Prostate gland (tissue), 2 donors: ENCODE measurements at places on chromosomes 11 and 22. TPM values are rescaled to one million over a fixed set of nuclear protein-coding genes. Genes with fewer than 3 reads are reported as not detected.

GRCh38 chr11:133808393-133809140, 36.7 kb downstream of the SPATA19 start:
- no peaks in the 10 kb centered on the region for H3K4me1 ChIP-seq
- H3K27me3 ChIP-seq: peaks cover 4% of the 10 kb centered on the region
- DNase-seq: no peak
- H3K4me3 ChIP-seq: no peak overlapping the region
- no peaks in the 10 kb centered on the region for H3K36me3 ChIP-seq
- H3K27ac ChIP-seq: no peak overlapping the region

DNA sequence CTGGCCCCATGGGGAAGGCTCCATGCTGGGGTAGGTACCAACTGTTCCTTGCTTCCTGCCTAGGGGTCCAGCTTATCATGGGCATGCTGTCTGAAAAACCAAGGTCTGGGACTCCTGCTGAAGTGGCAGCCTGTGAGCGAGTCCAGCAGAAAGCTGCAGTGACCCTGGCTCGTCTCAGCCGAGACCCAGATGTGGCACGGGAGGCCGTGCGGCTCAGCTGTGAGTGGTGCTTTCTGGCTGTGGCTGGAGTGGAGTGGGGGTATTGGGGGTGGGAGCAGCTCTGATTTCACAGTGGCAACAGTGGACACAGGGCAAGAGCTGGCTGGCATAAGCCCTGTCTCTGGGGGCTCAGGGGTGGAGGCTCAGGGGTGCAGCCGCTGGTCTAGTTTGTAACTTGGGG, 124.1 kb downstream of the INSC start:
- no peak overlapping the region for H3K4me3 ChIP-seq
- DNase-seq: no peak
- H3K27me3 ChIP-seq: no peaks in the 10 kb centered on the region
- H3K36me3 ChIP-seq: no peaks in the 10 kb centered on the region
- H3K4me1 ChIP-seq: no peaks in the 10 kb centered on the region
- H3K27ac ChIP-seq: no peak overlapping the region

GRCh38 chr11:106463154-106463553, 385.7 kb downstream of the AASDHPPT start:
- H3K4me1 ChIP-seq: no peaks in the 10 kb centered on the region
- no peak overlapping the region for H3K27ac ChIP-seq
- H3K36me3 ChIP-seq: no peaks in the 10 kb centered on the region
- no peaks in the 10 kb centered on the region for H3K27me3 ChIP-seq
- DNase-seq: no peak

DNA sequence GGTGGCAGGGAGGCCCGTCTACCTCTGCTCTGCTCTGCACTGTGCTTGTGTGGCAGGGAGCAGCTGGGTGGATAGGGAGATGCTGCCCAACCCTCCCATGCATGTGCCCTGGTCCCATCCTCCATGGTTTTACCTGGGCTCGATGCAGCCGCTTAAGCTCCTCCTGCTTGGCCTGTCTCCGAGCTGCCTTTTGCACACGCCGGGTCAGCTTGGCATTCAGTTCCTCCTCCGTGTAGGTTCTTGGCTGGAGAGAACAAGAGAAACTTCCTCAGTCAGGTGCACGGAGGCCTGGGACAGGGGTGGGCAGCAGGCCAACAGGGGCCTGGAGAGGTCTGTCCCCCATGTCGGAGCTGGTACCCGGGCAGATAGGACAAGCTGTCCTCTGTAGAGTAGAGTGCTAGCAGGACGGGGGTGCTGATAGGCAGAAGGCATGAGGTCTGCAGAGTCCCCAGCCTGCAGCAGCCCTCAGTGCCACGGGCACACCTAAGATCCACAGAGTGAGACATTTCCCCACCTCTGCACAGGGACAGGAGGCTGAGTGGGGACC, 36.4 kb upstream of the BID start:
- H3K4me1 ChIP-seq: no peaks in the 10 kb centered on the region
- no peak for DNase-seq
- no peaks in the 10 kb centered on the region for H3K27me3 ChIP-seq
- no peak overlapping the region for H3K4me3 ChIP-seq
- peaks cover 6% of the 10 kb centered on the region for H3K36me3 ChIP-seq
- H3K27ac ChIP-seq: no peak overlapping the region

DNA sequence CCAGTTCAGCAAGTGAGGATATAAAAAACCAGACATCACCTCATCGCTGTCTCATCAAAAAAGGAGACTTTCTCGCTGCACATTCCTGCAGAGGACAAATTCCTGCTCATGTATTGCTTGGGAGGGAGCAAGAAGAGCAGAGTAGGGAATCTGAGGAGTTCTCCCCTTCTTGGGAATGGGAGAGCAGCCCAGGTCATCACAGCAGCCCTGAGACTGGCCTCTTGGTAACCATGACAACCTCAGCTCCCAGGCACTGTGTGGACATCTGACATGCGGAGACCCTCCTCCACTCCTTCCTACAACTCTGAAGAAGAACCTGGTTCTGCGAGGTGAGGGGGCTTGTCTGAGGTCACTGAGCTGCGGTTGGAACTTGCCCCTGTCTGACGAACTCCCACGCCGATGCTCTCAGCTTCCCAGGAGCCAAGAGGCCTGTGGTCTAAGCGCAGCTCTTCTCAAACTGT, 17.9 kb downstream of the RFPL1 start:
- no peak overlapping the region for H3K27ac ChIP-seq
- H3K4me1 ChIP-seq: peaks cover 5% of the 10 kb centered on the region

DNA sequence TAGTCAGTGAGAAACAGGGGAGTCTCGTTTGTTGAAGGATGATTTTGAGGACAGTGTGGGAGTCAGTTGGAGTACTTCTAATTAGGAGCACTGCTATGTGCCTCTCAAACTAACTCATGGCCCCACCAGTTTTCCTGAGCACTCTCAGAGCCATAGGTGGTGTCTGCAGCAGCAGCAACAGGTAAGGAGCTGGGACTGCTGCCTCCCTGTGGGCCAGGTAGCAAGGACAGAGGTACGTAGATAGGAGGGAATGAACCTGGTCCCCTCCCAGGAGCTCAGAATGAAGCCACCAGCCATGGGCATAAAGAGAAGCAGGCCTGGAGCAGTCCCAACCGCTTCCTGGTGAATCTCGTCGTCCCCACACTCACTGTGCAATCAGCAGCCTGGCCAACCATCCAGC, 183.4 kb downstream of the BUD13 start:
- no peaks in the 10 kb centered on the region for H3K27me3 ChIP-seq
- no peaks in the 10 kb centered on the region for H3K36me3 ChIP-seq
- H3K27ac ChIP-seq: no peak overlapping the region
- DNase-seq: no peak

DNA sequence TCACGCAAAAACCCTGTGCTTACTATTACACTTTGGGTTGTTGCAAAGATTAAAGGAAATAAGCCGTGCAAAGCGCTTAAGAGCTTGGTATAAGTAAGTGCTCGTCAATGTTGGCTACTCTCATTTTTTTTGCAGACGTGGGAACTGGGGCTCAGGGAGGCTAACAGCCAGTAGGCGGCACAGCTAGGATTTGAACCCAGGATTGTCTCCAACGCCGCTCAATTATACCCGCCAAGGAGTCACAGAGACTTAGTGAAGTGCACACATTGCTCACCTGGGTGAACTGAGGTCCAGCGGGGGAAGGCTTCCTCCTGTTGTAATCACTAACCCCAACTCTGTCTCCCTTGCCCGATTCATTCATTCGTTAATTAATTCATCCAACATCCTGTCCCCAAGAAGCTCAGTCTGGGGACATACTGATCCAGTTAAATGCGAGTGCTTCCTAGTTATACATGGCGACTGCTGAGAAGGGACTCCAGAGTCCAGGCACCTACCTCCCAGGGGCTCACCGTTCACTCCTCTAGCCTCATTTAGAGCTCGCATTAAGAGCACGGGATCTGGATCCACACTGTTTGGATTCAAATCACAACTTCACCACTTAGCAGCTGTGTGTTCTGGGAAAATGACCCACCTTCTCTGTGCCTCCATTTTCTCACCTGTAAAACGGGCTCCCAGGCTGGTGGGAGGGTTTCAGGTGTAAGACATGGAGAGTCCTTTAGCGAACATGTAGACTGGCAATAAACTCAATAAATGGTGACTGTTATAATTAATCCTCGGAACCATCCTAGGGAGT, 838 bp upstream of the MTFP1 start:
- peak overlapping the region; percentile 48 for H3K4me3 ChIP-seq
- H3K4me1 ChIP-seq: peaks cover 28% of the 10 kb centered on the region
- H3K27me3 ChIP-seq: no peaks in the 10 kb centered on the region
- H3K27ac ChIP-seq: peak overlapping the region; percentile 95
- no peak for DNase-seq
- no peaks in the 10 kb centered on the region for H3K36me3 ChIP-seq

CASP5 gene
- total RNA-seq: not detected
